Esophagus muscularis mucosa (tissue), 4 donors: ENCODE measurements at places on chromosomes 6 and 20. TPM values are rescaled to one million over a fixed set of nuclear protein-coding genes. Genes with fewer than 3 reads are reported as not detected.

DNA sequence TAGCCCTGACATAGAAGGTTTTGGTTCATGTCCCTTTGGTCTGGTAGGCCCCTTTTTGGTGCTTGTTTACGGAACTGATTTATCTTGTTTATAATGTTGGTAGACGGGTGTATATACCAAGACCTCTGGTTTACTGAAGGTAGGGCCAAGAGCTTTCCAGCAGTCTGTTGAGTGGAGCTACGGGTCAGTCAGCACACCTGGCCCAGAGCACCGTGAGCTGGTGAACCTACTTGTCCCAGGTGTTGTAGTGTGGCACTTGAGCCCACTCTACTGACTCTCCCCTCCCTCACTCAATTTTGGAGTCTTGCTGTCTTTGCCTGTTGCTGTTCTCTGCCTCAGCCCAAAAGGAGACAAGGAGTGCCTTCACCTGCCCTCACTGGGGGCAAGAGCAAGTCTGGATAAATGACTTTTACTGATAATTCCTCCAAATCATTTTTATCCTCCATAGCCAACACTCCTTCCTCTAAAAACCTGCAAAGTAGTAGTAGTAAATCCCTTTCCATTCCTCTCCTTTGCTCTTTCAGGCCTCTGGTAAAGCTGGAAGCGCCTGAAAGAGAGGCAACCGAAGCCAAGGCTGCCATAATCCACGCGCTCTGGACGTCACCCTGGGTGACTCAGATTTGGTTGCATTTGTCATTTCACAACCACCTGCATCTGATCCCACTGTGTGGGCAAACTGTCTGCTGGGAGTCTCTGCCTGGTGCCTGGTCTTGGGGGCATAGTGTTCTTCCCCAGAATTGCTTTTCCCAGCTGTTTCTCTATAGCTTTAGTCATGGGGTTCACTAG lies 22.2 kb downstream of the RREB1 start:
- peak overlapping the region; percentile 12 for H3K27ac ChIP-seq
- H3K27me3 ChIP-seq: no peaks in the 10 kb centered on the region
- no peak overlapping the region for H3K4me3 ChIP-seq
- DNase-seq: no peak
- no peaks in the 10 kb centered on the region for H3K36me3 ChIP-seq

- no peaks in the 10 kb centered on the region for H3K27me3 ChIP-seq
- H3K4me1 ChIP-seq: no peaks in the 10 kb centered on the region
- no peak overlapping the region for H3K27ac ChIP-seq
- no peak overlapping the region for H3K4me3 ChIP-seq
- H3K36me3 ChIP-seq: no peaks in the 10 kb centered on the region
These were observed 250.9 kb downstream of the ANKRD60 start for GRCh38 chr20:57977569-57977968.

DNA sequence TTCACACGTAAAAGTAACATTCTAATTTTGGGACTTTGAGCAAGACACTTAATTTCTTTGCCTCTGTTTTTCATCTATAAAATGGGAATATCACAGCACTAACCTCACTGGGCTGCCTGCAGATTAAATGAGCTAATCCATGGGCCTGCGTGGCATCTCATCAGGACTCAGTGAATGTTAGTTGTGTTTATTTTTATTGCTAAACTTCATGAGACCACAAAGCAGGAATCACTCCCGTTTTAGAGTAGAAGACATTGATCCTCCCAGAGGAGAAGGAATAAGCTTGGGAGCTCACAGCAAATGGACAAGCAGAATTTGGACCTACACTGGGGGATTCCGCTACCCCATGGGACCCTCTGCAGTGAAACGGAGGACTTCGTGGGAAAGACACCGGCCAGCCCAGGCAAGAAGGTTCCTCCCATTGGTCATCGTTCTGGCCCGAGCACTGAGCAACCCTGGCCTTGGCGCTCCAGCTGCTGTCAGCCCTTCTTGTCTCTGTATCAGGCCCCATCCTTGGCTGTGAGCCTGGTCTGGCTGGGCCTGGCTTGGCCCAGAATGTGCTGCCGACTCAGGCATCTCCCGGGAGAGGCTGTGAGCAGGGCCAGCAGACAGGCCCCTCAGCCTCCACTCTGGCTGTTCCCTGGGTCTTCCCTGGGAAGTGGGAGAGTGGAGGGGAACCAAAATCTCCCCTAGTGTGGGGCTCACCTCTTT lies 79.8 kb downstream of the NFATC2 start:
- no peak for DNase-seq
- H3K4me3 ChIP-seq: no peak overlapping the region
- no peaks in the 10 kb centered on the region for H3K27me3 ChIP-seq

GRCh38 chr6:126147291-126147815 lies 161.0 kb downstream of the TRMT11 start:
- peaks cover 7% of the 10 kb centered on the region for H3K4me1 ChIP-seq
- no peak overlapping the region for H3K27ac ChIP-seq
- H3K4me3 ChIP-seq: no peak overlapping the region
- no peaks in the 10 kb centered on the region for H3K36me3 ChIP-seq
- no peak for DNase-seq

- H3K4me1 ChIP-seq: peaks cover 17% of the 10 kb centered on the region
- H3K27ac ChIP-seq: no peak overlapping the region
- H3K4me3 ChIP-seq: no peak overlapping the region
- DNase-seq: peak; percentile 77
- no peaks in the 10 kb centered on the region for H3K36me3 ChIP-seq
These were observed 179.8 kb downstream of the ERMARD start for GRCh38 chr6:169931261-169931660.

DNA sequence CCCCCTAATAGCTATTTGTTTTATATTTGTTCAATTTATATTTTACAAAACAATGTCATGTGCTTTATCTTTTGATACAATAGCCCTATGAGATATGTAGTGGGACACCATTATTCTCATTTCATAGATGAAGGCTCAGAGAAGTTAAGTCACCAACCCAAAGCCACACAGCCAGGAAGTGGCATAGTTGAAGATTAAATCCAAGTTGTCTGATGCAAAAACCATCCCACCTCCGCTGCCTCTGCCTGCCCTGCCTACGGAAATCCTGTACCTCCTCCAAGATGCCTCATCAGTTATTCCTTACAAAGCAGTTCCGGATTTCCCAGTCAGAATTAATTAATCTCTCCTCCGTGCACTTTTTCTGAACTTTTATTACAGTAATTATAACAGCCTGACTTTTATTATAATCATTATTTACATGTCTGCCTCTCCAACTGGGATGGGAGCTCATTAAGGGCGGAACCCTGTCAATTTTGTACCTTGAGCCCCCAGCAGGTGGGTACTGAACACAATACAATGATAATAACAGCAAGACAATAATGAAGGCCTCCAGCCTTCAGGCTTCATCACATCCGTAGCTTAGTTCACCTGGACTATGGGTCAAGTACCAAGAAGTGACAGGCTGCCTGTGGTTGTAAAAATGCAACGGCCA lies 54.7 kb downstream of the LRFN2 start:
- no peak overlapping the region for H3K4me3 ChIP-seq
- no peak overlapping the region for H3K27ac ChIP-seq
- H3K4me1 ChIP-seq: no peaks in the 10 kb centered on the region
- H3K27me3 ChIP-seq: peaks cover 2% of the 10 kb centered on the region

GRCh38 chr6:4714961-4715501 lies 61.2 kb upstream of the CDYL start:
- H3K36me3 ChIP-seq: no peaks in the 10 kb centered on the region
- H3K27ac ChIP-seq: no peak overlapping the region
- no peaks in the 10 kb centered on the region for H3K4me1 ChIP-seq
- no peak for DNase-seq
- H3K4me3 ChIP-seq: no peak overlapping the region
- no peaks in the 10 kb centered on the region for H3K27me3 ChIP-seq

DNA sequence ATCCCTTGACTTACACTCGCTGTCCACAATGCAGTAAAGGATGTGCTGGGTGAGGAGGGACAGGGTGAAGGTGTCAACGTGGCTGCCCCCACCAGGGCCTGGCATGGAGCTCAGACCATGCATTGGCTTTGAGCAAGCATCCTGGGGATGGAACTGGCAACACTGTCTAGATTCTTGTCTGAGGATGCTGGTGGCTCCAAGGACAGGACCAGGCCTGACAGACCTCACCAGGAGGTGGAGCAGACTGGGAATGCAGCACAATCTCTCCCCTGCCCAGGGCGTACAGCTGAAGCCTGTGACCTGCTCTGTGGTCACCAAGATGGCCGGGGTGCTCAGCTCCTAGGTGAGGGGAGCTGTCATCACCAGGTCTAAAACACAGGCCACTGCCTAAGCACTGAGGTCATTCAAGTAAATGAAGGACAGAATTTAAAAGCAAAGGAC lies 50.9 kb downstream of the MYH7B start:
- no peak overlapping the region for H3K4me3 ChIP-seq
- no peaks in the 10 kb centered on the region for H3K4me1 ChIP-seq
- H3K36me3 ChIP-seq: peaks cover 91% of the 10 kb centered on the region
- no peak overlapping the region for H3K27ac ChIP-seq

DNA sequence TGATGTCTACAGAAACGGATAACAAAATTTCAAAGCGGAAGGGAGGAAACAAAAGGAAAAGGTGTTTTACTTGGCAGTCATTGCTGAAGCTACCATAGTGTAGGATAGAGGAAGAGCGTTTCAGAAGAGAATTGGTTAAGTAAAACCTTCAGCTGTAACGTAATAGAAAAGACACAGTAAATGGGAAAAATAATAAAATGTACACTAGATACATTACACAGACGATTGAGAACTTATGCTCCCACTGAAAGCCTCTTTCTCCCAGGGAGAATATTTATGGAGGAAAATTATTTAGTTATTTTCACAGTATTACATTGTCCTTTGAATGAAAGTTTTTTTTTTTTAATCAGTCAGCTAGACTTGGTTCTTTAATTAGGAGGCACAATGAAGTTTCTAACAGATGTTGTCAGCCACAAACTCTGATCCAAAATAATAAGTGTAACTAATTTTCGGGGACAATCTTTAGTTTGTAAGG lies 90.7 kb upstream of the PRDM1 start:
- H3K4me1 ChIP-seq: peaks cover 37% of the 10 kb centered on the region
- H3K27me3 ChIP-seq: no peaks in the 10 kb centered on the region
- H3K36me3 ChIP-seq: no peaks in the 10 kb centered on the region
- H3K27ac ChIP-seq: peak overlapping the region; percentile 77
- H3K4me3 ChIP-seq: peak overlapping the region; percentile 56
- no peak for DNase-seq

DNA sequence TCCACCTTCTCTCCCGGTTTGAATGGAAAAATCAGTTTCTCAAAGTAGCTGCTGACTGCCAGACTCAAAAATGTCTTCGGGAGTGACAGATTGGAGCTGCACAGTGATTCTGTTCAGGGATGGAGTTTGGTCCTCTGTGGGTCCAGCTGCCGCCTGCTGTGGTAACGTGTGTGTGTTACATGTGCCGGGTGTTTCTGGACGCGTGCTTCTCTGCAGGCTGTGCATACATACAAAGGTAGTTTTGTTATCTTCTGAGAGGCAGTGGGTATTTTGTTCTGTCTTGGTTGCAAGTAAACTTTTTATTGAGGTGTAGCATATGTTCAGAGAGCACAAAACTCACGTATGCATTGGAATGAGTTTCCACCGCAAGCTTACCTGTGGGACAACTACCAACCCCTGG lies 41.3 kb upstream of the NAA20 start:
- no peaks in the 10 kb centered on the region for H3K36me3 ChIP-seq
- peaks cover 76% of the 10 kb centered on the region for H3K4me1 ChIP-seq
- DNase-seq: no peak

- H3K27ac ChIP-seq: peak overlapping the region; percentile 39
- H3K27me3 ChIP-seq: no peaks in the 10 kb centered on the region
- H3K36me3 ChIP-seq: no peaks in the 10 kb centered on the region
- DNase-seq: peak; percentile 47
These were observed 108.7 kb upstream of the TMEM170B start for GRCh38 chr6:11428895-11429294.

DNA sequence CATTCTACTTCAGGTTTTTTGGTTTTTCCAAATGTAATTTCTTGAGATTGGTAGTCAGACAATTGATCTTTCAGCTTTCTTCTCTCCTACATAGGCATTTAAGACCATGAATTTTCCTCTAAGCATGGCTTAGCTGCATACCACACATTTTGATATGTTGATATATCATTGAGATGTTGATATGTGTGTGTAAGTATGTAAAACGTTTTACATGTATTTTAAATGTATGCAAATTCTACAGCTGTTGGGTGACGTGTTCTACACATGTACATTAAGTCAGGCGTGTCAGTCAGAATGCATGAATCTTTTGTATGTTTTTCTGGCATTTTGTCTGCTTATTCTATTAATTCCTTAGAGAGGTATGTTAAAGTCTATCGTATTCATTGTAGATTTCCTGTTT lies 228.2 kb downstream of the CDH26 start:
- H3K36me3 ChIP-seq: no peaks in the 10 kb centered on the region
- H3K27ac ChIP-seq: no peak overlapping the region
- no peak overlapping the region for H3K4me3 ChIP-seq
- H3K27me3 ChIP-seq: peaks cover 11% of the 10 kb centered on the region

GRCh38 chr6:89941763-89942497 lies 47.7 kb downstream of the GJA10 start:
- H3K27me3 ChIP-seq: no peaks in the 10 kb centered on the region
- DNase-seq: no peak
- no peak overlapping the region for H3K27ac ChIP-seq
- H3K4me1 ChIP-seq: peaks cover 24% of the 10 kb centered on the region
- H3K36me3 ChIP-seq: no peaks in the 10 kb centered on the region

GRCh38 chr20:44909872-44910689 lies at the start of gene PABPC1L:
Gene PABPC1L (plus strand): TSS chr20:44910060. CDS start chr20:44910144, 84 bp downstream.
- H3K27me3 ChIP-seq: no peaks in the 10 kb centered on the region
- DNase-seq: no peak
- H3K4me1 ChIP-seq: no peaks in the 10 kb centered on the region
- H3K4me3 ChIP-seq: peak within 1 kb of the TSS; percentile 70
- no peak within 1 kb of the TSS for H3K27ac ChIP-seq

GRCh38 chr6:166112580-166112979 lies 55.1 kb downstream of the TBXT start:
- H3K27ac ChIP-seq: peak overlapping the region; percentile 35
- DNase-seq: no peak
- no peaks in the 10 kb centered on the region for H3K36me3 ChIP-seq
- H3K27me3 ChIP-seq: no peaks in the 10 kb centered on the region
- H3K4me1 ChIP-seq: peaks cover 5% of the 10 kb centered on the region

GRCh38 chr6:13009031-13009430 lies 292.5 kb downstream of the PHACTR1 start:
- H3K27me3 ChIP-seq: peaks cover 46% of the 10 kb centered on the region
- no peak overlapping the region for H3K27ac ChIP-seq
- H3K4me1 ChIP-seq: peaks cover 18% of the 10 kb centered on the region
- no peak for DNase-seq
- H3K36me3 ChIP-seq: no peaks in the 10 kb centered on the region

DNA sequence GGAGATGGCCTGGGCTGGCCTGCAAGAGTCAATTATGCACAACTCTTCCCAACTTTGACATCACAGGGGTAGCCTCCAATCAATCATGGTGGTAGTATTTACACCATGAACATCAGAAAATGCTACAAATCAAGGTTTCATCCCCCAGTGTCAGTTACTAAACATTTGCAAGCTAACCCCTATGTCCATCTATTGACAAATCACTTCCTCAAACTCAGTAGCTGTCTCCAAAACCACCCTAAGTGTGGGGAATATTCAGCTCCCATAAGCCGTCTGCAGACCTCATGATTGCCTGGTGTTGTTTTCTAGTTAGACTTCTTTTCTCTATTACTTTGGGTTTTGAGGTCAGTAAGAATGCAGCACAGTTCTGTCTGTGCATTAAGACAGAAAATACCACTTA lies 200.8 kb upstream of the RIN2 start:
- no peak for DNase-seq
- H3K4me3 ChIP-seq: no peak overlapping the region
- H3K27me3 ChIP-seq: no peaks in the 10 kb centered on the region
- H3K4me1 ChIP-seq: peaks cover 16% of the 10 kb centered on the region
- H3K27ac ChIP-seq: no peak overlapping the region

LRRC73 gene
- total RNA-seq: 0.75 TPM

HSD17B8 gene
- 2.0 TPM for total RNA-seq

RBPJL gene
- not detected for total RNA-seq

MARCKS gene
- 31.2 TPM for total RNA-seq

CTCFL gene
- not detected for total RNA-seq

LGSN gene
- total RNA-seq: not detected

MACROD2 gene
- 3.6 TPM for total RNA-seq

RAB44 gene
- total RNA-seq: 1.2 TPM
